Epithelial cell of proximal tubule (primary cell): ENCODE measurements at places on chromosomes 4 and X. TPM values are rescaled to one million over a fixed set of nuclear protein-coding genes. Genes with fewer than 3 reads are reported as not detected.

DNA sequence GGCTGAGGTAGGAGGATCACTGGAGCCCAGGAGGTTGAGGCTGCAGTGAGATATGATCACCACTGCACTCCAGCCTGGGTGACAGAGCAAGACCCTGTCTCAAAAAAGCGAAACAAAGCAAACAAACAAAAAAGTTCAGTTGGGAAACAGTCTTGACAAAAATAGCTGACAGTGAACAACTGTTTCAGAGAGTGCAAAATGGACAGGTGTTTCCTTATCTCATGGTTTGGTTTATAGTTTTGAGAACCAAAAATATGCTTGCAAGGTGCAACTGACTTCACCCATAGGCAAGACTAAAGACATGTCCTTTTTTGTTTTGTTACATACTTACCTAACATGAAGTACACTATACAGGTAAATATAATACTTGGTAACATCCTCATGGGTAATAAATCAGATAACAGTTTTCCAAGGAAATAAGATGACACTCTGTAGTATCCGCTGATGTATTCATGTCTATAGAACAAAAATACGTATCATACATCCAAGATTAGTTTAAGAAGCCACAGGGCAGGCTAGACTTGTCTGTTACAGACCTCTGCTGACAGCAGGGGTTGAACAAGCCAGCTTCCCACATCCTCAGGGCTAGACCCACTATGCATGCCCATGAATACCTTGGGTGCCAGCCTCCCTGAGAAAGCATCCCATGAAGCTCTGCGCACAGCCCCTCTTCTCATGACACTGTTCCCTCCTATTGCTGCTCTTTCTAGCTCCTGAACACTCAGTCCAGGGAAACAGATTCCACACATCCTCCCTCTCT is 59.3 kb downstream of the ABCG2 start:
- DNase-seq: no peak

The P2RY4 gene
- not detected in 2 replicates for total RNA-seq

DNA sequence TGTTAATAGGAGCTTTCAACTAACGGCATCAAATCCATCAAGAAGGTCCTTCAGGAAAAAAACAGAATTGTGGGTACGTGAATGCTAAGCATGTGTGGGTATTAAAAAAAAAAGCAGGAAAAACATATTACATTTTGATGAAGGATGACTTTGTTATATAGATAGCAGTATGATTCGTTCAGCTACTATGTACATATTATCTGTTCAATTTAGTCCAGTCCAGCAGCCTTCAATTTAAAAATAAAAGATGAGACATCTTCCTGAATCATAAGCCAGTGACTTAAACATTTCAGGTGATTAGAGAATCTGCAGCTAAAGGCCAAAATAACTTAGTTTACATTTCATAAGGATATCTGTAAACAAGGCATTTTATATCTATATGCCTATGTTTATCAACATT is 63.4 kb downstream of the LCORL start:
- DNase-seq: no peak

- DNase-seq: no peak
These were observed 25.5 kb upstream of the USO1 start for GRCh38 chr4:75698963-75699228.

The UGT2B10 gene
- total RNA-seq: not detected in 2 replicates

GRCh38 chr4:1412376-1413203 is 6.3 kb upstream of the NKX1-1 start:
- DNase-seq: no peak

GRCh38 chrX:119672426-119672825 is 20.5 kb downstream of the SEPTIN6 start:
- DNase-seq: no peak

DNA sequence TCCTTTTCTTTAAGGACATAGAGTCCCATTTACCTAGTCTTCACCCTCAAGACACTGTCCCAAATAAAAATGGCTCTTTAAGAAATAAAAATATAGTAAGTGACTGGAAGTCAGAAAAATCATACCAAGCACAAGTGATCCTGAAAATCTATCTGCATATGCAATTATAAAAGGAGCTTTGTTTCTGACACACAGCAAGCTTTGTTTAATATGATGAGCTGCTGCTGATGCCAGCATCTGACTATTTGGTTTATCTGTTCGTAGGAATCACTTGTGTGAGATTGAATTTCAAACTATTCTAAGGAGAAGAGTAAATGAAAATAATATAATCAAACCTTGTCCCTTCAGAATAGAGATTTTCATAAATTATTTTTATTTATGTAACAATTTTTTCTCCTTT is 332.4 kb downstream of the PCDH7 start:
- DNase-seq: no peak

The IGSF1 gene
- total RNA-seq: 0.29 and 0.46 TPM in 2 replicates

The HELQ gene
- 5.8 and 8.6 TPM in 2 replicates for total RNA-seq

The PAGE2B gene
- not detected in 2 replicates for total RNA-seq

DNA sequence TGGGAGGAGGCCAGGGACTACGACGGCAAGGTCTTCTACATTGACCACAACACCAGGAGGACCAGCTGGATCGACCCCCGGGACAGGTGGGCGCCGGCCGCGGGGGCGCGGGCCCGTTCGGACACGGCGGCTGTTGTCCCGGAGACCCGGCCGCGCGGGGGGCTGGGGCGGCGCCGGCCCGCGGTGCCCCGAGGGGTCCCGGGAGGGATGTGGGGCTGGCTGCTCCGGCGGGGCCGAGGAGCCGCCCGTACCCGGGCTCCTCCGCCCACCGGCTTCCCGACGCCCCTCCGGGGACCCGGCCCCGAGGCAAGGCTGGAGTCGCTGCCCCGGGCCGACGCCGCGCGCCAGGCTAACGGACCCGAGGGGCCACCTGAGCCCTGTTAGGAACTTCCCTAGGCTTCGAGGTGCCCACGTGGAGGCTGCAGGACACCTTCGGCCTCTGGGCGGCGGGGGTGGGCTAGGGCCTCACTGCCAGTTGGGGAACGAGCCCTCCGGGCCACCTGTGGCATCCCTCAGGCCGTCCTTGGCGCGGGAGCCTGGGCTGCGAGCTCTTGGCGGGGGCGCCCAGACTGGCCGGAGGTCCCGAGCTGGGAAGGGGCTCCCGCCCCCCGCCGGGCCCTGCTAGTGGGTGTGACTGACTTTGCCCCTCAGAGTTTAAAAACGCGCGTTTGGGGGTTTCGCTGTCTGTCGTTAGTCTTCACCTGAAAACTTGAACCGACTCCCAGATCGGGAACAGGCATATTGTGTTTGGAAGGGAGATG is 660 bp downstream of the WWC2 start:
- DNase-seq: no peak

- no peak for DNase-seq
These were observed 722.4 kb upstream of the TENM3 start for GRCh38 chr4:181520790-181521189.

The OTUD6A gene
- total RNA-seq: not detected in 2 replicates

- no peak for DNase-seq
These were observed 366.7 kb upstream of the FAM241A start for GRCh38 chr4:111778543-111778942.

The GUCY1B1 gene
- total RNA-seq: 2.7 and 5.9 TPM in 2 replicates

The RBMXL3 gene
- not detected in 2 replicates for total RNA-seq
